Fibroblast of skin of left quadriceps (primary cell): ENCODE measurements at places on chromosomes 16 and 17.

GRCh38 chr17:80991645-80992076 lies at the start of gene CHMP6:
CHMP6 (plus strand) TSS chr17:80991841; CDS start chr17:80991919, 78 bp downstream.
- DNase-seq = peak; percentile 53

GRCh38 chr17:63984236-63984635 lies 11.5 kb upstream of the SCN4A start:
- no peak for DNase-seq

- no peak for DNase-seq
These were observed 16.5 kb downstream of the ZNF18 start for GRCh38 chr17:11980813-11981212.

GRCh38 chr17:11300738-11301137 lies 59.7 kb downstream of the SHISA6 start:
- no peak for DNase-seq

- DNase-seq = peak; percentile 0
These were observed 508 bp downstream of the FLCN start for GRCh38 chr17:17236295-17237025.

DNA sequence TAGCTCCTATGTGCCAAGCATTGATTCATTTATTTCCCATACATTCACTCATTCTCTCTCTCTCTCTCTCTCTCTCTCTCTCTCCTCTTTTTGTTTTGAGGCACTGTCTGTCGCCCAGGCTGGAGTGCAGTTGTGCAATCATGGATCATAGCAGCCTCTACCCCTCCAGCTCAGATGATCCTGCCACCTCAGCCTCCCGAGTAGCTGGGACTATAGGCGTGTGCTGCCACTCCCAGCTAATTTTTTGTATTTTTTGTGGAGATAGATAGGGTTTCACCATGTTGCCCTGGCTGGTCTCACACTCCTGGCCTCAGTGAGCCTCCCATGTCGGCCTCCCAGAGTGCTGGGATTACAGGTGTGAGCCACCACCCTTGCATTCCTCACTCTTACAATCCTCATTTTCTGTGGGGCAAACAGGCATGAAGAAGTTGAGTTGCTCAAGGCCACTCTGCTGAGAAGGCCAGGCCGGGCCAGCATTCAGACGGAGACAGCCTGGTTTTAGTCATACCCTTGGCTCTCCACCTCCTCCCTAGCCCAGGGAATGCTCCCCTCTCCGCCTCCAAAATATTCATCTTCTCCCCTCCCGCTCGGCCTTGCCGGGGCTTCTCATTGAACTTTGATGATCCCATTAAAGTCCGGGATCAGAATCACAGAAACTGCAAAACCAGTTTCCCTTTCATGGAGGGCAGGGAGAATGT lies 765 bp upstream of the PRM2 start:
- DNase-seq = no peak

DNA sequence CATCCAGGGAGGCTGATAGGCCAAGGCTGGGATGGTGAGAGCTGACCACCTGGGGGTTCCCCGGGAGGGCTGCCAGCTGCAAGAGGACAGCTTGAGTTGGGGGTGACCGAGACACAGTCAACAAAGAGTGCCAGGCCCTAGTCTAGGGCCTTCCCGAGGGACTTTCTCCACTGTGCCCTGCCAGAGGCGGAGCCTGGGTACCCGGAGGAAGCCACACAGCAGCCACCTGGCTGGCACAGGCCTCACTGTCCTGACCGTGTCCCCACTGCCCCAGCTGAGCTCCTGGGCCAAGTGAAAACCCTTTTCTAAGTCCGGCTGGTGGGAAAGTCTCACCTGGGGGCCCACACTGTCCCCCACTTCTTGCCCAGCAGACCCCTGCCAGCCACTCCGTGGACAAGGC lies 71.9 kb upstream of the GSE1 start:
- DNase-seq = no peak

DNA sequence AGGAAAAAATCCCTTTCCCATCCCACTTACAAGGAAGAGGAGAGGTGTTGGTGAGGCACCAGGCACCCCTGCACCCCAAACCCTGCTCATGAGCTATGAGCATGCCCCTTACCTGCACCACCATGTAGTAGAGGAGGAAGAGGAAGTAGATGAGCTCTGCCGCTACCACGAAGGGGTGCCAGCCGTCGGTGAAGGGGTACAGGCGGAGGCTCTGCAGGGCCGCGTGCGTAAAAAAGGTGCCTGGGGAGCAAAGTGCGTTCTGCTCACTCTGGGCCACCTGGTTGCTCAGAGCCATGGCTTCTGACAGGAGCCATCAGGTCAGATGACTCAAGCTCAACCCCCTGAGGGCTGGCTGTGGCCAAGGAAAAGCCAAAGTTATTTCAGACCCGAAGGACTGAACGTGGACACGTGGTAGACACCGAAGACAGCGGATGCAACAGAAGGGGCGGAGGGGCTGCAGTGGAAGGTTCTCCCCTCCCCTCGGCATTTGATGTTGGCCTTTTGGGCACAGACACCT lies 25.3 kb upstream of the GCSH start:
- no peak for DNase-seq

- DNase-seq = no peak
These were observed 21.4 kb upstream of the ABCC3 start for GRCh38 chr17:50613007-50613992.

DNA sequence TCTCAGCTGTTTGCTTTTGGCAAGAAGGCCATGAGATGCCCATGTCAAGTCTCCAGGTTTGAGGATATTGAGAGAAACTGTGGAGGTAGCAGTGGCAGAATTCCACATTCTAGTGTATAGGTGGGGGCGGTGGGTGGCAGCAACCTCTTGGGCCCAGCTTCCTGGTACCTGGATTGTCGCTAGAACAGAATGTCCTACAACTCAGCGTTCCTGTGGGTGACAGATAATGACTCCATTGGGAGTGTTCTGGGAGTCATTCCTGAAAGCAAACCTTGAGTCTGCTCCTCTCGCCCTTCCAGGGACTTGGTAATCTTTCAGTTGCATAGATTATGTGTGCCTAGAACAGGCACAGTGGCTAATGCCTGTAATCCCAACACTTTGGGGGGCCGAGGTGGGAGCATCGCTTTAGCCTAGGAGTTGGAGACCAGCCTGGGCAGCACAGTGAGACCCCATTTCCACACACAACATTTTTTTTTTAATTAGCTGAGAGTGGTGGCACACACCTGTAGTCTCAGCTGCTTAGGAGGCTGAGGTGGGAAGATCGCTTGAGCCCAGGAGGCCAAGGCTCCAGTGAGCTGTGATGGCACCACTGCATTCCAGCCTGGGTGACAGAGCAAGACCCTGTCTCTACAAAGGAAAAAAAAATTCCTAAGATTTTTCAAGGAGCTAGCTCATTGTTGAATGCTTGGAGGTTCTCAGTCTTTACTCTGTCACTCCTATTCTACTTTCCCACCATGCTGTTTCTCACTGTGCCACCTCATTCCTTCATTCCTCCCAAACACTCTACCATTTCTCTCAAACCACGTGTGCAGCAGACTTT lies 37.9 kb upstream of the METTL16 start:
- no peak for DNase-seq

DNA sequence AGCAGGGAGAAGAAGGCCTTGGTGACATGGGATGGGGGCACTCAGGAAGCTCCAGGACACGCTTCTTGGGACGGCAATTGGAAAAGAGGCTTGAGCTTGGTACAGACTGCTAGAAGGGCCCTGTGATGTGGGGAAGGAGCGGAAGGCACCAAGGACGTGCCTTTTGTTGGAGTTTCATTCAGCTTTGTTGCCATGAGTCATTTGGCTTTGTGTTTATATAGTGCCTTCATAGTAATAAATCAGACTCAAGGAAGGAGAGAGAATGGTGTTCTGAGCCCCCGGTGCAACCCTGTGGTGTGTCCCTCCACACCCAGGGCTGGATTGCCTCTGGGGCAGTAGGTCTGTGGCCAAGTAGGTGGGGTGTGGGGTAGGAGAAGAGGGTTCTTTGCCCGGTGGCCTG lies 7.4 kb upstream of the TBX4 start:
- no peak for DNase-seq

- no peak for DNase-seq
These were observed 103.8 kb upstream of the NOL11 start for GRCh38 chr17:67613961-67614360.

GRCh38 chr17:1110862-1111598 lies 68.8 kb downstream of the ABR start:
- DNase-seq = peak; percentile 54

- DNase-seq = peak; percentile 6
These were observed 18.4 kb downstream of the PDILT start for GRCh38 chr16:20385844-20386832.

DNA sequence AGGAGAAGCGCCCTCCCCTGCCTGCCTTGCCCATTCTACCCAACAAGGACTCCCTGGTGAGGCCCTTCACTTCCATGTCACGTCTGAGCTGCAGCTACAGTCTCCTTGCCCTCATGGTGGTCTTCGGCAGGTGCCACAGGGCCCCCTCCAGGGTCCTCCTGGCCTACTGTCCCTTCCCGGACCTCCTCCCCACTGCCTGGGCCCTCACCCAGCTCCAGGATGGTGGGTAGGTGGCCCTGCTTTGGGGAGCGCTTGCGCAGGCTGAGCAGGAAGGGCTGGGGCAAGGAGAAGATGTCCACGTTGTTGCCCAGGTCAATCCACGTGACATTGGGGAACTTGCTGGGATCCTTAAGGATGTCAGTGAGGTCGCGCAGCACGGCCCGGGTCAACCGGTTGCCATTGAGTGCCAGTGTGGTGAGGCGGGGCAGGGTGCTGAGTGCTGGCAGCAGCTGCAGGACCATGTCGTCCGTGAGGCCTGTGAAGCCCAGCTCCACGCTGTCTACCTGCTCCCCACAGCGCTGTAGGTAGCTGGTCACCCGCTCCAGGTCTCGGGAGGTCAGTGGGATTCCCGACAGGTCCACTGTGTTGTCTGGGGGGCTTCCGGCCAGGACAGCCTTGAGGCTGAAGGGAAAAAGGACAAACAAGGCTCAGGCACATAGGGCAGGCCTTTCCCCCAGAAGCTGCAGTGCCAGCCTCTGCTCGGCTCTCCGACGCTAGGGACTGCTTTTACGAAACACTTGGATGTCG lies 28.3 kb downstream of the TRPV2 start:
- DNase-seq = no peak

- DNase-seq = no peak
These were observed 242.7 kb downstream of the HAPSTR1 start for GRCh38 chr16:9334103-9334502.

GRCh38 chr16:70302745-70303144 lies 3.8 kb downstream of the DDX19B start:
- no peak for DNase-seq

- no peak for DNase-seq
These were observed 3.5 kb downstream of the SOCS1 start for GRCh38 chr16:11252482-11252931.

DNA sequence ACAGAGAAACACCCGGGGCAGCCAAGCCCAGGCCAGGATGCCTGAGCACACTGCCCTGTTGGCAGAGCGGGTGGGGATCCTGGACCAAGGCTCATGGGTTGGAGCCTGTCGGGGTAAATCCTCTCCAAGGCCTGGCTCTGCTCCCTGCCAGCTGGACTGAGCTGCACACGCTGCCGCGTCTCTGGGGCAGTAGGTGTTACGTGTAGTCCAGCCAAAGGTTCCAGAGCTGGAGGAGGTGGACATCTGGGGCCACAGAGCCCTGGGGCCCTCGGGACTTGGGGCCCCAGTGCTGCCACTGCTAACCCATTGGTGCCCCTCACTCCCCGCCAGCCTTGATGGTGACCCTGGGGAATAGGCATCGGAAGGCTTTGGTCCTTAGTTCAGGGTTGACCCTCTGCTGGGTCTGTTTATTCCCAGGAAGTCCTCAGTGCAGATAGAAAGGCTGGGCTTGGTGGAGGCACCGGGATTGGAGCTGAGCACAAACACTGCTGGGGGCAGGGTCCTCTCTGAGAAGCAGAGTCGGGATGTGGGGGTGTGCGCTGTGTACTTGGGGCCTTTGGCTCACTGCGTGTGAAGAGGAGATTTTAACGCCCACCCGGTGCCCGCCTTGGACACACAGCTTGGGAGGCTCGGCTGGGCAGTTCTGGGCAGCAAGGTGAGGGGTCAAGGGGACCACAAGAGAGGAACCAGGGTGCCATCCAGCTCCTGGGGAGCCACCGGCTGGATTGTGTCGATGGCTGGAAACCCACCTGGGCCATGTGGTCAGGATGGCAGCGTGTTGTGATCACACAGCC lies 16.3 kb upstream of the CBX4 start:
- no peak for DNase-seq

DNA sequence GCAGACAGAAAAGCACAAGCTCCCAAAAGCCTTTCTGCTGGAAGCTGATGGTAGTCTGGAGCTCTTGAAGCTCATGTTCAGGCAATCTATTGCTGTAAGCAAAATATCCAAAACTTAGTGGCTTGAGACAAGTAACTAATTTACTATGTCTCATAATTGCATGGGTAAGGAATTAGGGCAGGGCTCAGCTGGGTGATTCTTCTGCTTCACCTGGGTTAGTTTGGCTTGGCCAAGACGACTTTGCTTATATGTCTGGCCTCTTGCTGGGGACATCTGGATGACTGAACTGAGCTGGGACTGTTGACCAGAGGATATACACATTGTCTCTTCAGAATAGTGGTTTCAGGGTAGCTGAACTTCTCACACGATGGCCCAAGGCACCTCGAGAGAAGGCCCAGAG lies 96.8 kb upstream of the WSCD1 start:
- no peak for DNase-seq

GRCh38 chr16:20859699-20860098 lies 40.5 kb downstream of the DCUN1D3 start:
- no peak for DNase-seq

GRCh38 chr16:80619824-80620223 lies 79.0 kb downstream of the DYNLRB2 start:
- DNase-seq = no peak

GRCh38 chr17:35870906-35871819 lies 2.5 kb upstream of the HEATR9 start:
- no peak for DNase-seq

GRCh38 chr17:74530831-74531150 lies 484 bp downstream of the CD300LB start:
- no peak for DNase-seq

DNA sequence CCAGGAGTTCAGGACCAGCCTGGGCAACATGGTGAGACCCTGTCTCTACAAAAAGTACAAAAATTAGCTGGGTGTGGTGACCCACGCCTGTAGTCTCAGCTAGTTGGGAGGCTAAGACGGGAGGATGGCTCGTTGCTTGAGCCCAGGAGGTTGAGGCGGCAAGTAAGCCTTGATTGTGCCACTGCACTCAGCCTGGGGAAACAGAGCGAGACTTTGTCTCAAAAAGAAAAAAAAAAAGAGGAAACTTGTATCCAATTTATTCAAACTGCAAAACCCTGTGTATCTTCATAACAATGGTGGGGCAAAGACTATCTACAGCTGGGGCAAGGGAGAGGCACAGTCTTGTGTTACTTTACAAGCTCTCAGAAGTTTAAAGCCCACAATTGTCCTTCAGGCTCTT lies 21.5 kb downstream of the GRB7 start:
- no peak for DNase-seq

DNA sequence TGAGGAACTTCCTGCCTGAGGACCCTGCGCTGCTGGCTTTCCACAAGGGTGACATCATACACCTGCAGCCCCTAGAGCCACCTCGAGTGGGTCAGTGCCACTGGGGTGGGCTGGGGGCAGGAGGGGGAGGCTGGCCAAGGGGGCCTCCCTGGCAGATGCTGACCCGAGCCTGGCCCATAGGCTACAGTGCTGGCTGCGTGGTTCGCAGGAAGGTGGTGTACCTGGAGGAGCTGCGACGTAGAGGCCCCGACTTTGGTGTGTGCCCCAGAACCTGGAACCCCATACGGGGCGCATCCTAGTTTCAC lies 26.7 kb upstream of the ALKBH5 start:
- DNase-seq = no peak
